Right cardiac atrium (tissue), 5 donors: ENCODE measurements at places on chromosomes 13 and 19. TPM values are rescaled to one million over a fixed set of nuclear protein-coding genes. Genes with fewer than 3 reads are reported as not detected.

FCER2 gene
- 0.09 TPM for polyA plus RNA-seq

KLF1 gene
- not detected for polyA plus RNA-seq

ZC3H4 gene
- polyA plus RNA-seq, result 12.4 TPM

UBE2L5 gene
- not detected for polyA plus RNA-seq

PTPRH gene
- 0.72 TPM for polyA plus RNA-seq

SBK3 gene
- polyA plus RNA-seq, result 103 TPM

METTL21C gene
- polyA plus RNA-seq, result not detected

PRSS57 gene
- not detected for polyA plus RNA-seq

CCDC70 gene
- polyA plus RNA-seq, result 0.07 TPM

MYO1F gene
- polyA plus RNA-seq, result 9.3 TPM

INSL3 gene
- not detected for polyA plus RNA-seq

KLK6 gene
- not detected for polyA plus RNA-seq

AP1M2 gene
- polyA plus RNA-seq, result 0.09 TPM

KIR3DL1 gene
- 0.05 TPM for polyA plus RNA-seq

BICRA gene
- 9.2 TPM for polyA plus RNA-seq

CEACAM4 gene
- polyA plus RNA-seq, result 0.16 TPM

DPF1 gene
- polyA plus RNA-seq, result 0.09 TPM

PNMA8A gene
- 10.7 TPM for polyA plus RNA-seq

GRIK5 gene
- polyA plus RNA-seq, result 8.9 TPM

SRRM5 gene
- 0.34 TPM for polyA plus RNA-seq

CD33 gene
- polyA plus RNA-seq, result 2.4 TPM

ATP8B3 gene
- polyA plus RNA-seq, result 0.97 TPM

SBSN gene
- polyA plus RNA-seq, result not detected

UHRF1 gene
- polyA plus RNA-seq, result 0.18 TPM

ZNF69 gene
- 3.8 TPM for polyA plus RNA-seq

OR7C1 gene
- 0.05 TPM for polyA plus RNA-seq

LHB gene
- not detected for polyA plus RNA-seq
